Liver (tissue), 10 donors: ENCODE measurements at places on chromosomes 13 and 19.

DNA sequence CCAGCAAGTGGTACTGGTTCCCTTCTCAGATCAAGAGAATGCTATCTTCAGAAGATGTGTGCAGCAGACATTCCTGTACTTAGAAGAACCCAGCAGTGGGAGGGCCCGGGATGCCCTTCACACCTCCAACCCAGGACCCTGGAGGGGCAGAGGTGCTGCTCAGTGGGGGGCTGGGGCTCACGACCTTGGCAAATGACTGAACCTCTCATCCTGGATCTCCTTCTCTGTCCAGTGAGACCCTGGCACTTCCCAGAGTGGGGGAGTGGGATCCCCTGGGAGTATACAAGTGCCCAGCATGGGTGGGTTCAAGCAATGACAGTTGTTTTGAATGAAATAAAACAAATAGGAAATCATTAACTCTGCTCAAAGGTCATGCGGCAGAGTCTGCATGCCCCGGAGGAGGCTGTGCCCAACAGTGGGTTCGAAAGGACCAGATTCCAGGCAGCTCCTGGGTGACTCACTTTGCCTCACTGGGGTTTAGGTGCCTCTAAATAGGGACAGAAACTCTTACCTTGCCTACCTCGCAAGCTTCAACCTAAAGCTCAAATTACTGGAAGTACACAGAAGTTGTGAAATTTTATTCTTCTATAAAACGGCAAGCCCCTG is 26.9 kb downstream of the GGACT start:
- no peak for DNase-seq

- no peak for DNase-seq
Observed at GRCh38 chr13:72146816-72147215, 279.8 kb upstream of the DACH1 start.

DNA sequence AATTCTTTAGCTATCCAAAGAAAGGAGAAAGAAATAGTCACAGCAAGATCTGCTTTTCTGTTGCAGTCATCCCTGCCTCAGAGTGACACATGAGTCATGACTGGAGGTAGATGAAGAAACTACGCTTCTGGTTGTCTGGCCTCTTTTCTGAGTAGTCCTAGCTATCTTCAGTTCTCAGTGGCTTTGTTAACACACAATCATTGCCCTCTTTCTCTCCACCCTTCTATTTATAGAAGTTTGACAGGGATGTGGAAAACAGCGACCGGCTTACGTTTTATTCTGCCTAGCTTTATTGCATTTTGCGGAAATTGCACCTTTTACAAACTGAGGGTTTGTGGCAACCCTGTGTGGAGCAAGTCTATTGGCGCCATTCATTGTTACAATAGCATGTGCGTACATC is 26.7 kb downstream of the SPATA13 start:
- no peak for DNase-seq

DNA sequence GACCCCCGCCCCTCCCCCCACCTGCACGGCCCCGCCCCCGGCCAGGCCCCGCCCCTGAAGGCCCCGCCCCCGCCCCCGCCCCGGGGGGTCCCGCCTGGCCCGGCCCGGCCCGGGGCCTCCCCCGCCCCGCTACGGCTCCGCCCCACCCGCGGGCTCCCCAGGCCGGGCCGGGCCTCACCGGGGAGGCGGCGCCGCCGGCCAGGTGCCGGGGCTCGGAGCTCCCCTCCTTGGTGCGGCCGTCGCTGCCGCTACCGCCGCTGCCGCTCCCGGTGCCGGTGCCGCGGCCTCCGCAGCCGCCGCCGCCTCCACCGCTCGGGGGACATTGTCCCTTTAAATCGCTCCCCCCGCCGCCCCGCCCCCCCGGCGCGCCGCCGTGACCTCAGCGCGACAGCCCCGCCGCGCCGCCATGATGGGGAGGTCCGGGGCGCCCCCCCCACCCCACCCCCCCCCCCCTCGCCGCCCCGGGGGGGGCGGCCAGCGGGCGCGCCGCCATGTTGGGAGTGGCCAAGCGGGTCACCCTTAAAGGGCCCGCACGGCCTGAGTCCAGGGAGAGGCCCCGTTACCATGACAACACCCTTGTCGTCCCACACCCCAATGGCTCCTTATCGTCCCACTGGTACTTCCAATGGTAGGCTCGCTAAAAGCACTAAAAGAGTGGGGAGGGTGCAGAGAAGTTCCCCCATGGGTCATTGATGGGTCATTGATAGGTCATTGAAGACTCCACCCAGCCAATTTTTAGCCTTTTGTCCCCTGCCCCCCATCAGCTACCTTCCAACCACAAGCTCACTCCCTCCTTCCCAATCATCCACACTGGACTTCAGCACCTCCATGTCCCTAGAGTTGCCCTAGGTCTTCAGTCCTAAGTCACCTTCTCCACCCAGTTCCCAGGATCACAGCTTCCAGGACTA is at the start of gene WIZ:
Gene WIZ (minus strand): TSS at position 337 of the 908 bp plus-strand sequence. CDS start 1,649 bp downstream, outside the sequence.
- DNase-seq = peak; percentile 89

- no peak for DNase-seq
Observed at GRCh38 chr19:3855320-3855719, 13.5 kb downstream of the ZFR2 start.

GRCh38 chr13:36163809-36164308 is 32.7 kb upstream of the DCLK1 start:
- no peak for DNase-seq

DNA sequence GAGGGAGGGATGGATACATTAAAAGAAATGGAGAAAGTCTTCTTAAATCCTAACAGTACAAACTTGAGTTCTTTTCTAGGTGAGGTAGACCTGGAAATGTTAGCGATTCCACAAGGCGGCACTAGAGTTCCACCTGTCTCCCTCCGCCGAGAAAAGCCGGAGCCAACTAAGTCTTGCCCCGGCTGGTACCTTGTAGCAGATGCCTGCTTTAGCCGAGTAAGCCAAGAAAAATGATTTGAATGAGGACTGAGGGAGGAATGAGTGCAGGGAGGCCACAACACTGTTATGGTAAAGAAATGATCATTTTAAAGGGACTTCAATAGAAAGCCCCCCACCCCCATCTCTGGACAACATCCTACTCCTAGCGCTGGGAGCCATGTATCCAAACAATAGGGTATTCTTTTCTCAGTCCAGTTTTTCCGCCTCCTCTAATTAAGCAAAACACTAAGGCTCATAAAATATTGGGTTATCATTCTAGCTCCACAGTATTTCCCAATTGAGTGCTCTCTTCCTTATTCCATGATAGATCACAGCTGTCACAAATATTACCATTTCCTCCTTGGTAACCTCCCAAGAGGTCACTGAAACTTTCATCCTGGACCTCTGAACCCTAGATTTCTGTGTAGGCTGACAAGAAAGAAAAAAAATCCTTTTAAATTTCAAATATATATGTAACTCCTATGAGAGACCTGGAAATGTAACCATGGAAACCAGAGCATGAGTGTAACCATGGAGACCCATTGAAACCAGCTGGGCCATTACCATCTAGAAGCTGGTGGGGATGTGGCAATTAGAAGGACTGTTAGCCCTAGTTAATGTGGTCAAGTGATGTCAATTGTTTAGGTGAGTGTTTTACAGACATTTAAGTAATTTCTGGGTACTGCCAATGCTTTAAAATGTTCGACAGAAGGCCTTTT is 58.3 kb downstream of the GPALPP1 start:
- peak; percentile 73 for DNase-seq

- no peak for DNase-seq
Observed at GRCh38 chr19:17951990-17952976, 14.6 kb upstream of the KCNN1 start.

GRCh38 chr13:48234566-48235340 is 1.7 kb downstream of the ITM2B start:
- DNase-seq = no peak

DNA sequence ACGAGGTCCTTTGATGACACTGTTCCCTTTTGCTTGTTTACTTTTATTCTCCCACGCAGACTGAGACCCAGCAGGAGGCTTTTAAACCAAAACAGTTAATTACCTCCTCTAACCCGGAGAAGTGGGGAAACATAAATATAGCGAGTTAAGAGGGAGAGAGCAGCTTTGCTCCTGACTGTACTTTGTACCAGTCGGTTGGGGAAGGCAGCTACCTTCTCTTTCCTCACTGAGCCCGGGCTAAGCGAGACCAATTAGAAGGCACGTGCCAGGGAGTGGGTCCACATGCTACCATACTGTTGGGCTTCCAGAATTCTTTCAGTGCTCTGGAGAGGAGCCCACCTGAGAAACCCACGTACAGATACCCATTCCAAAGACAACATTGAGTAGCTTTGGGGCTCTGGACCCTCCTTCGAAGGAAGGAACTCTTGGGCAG is 124.2 kb downstream of the ZIC5 start:
- DNase-seq = no peak

- no peak for DNase-seq
Observed at GRCh38 chr13:46149272-46150133, 32.5 kb downstream of the LCP1 start.

DNA sequence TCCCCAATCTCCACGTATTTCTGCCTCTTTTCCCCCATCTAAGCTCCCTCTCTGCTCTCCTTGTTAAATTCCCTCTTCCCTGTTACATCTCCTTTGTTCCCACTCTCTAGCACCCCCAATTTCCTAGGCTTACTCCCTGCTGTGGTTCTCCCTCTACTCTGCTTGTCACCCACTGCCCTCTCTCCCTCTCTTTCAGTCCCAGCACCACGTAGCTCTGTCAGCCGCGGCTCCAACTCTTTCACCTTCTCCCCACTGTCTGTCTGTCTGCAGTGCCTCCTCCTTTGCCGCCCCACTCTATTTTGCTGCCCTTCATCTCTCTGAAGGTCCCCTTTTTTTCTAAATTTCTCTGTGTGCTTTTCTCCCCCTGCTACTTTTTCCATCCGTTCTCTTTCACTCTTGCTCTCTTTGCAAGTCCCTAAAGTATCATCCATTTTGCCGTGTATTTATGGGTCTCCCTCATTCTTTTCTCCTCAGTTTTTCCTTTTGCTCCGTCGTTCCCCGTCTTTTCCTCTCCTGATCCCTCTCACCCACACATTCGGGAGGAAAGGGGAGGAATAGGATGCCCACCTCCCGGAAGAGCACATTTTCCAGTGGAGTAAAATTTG is 937 bp downstream of the ZNF841 start:
- no peak for DNase-seq

GRCh38 chr19:15101479-15102082 is 5.6 kb upstream of the SYDE1 start:
- DNase-seq = peak; percentile 61

GRCh38 chr13:35354882-35355281 is 121.6 kb downstream of the MAB21L1 start:
- DNase-seq = no peak

- no peak for DNase-seq
Observed at GRCh38 chr19:55980415-55980814, 6.2 kb upstream of the NLRP5 start.

DNA sequence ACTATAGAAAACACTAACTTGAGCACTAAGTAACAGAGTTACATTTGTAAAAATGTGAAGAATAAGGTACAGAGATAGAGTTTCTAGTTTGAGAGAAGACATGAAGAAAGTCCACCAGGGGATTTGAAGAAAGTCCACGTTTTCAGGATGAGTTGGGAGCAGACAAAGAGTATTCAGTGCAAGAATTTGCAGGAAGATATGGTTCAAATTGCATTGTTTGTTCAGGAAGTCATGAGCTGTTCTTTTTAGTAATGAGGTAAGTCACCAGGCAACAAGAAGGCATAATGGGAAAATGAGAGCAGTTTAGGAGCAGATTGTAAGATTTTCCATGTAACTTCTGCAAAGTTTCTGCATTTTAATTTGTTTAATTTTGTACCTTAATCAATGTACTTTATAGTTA is 618.0 kb downstream of the DACH1 start:
- no peak for DNase-seq

- DNase-seq = no peak
Observed at GRCh38 chr13:59332966-59333365, 830.8 kb downstream of the DIAPH3 start.

DNA sequence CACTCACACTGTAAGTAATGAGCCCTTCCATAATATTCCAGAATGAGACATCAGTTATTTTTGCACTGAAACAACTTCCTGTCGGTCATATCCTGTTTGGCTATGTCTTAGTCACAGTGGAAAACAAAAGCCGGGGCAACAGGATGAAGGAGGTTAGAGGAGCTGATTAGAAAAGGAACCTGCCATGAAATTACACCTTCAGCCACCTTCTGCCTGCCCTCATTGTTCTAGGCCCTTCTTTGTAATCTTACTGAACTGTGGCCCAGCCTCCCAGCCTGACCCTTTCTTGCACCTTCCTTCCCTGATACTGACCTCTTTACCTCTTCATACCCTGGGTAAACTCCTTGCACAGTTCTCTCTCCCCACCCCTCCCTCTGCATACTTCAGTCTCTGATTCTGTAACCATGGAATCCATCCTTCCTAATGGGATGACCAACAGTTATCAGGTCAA is 67.3 kb downstream of the DOCK9 start:
- no peak for DNase-seq

- DNase-seq = no peak
Observed at GRCh38 chr13:89936256-89936655, 1411.2 kb upstream of the MIR17HG start.

- no peak for DNase-seq
Observed at GRCh38 chr19:51012661-51013190, 6.8 kb downstream of the KLK10 start.

- no peak for DNase-seq
Observed at GRCh38 chr13:32176696-32177095, 138.5 kb downstream of the ZAR1L start.

GRCh38 chr19:45321848-45322247 is 827 bp downstream of the CKM start:
- DNase-seq = no peak

- DNase-seq = no peak
Observed at GRCh38 chr13:92433963-92434362, 792.6 kb upstream of the GPC6 start.

- DNase-seq = no peak
Observed at GRCh38 chr13:78602561-78603239, 652 bp downstream of the POU4F1 start.

DNA sequence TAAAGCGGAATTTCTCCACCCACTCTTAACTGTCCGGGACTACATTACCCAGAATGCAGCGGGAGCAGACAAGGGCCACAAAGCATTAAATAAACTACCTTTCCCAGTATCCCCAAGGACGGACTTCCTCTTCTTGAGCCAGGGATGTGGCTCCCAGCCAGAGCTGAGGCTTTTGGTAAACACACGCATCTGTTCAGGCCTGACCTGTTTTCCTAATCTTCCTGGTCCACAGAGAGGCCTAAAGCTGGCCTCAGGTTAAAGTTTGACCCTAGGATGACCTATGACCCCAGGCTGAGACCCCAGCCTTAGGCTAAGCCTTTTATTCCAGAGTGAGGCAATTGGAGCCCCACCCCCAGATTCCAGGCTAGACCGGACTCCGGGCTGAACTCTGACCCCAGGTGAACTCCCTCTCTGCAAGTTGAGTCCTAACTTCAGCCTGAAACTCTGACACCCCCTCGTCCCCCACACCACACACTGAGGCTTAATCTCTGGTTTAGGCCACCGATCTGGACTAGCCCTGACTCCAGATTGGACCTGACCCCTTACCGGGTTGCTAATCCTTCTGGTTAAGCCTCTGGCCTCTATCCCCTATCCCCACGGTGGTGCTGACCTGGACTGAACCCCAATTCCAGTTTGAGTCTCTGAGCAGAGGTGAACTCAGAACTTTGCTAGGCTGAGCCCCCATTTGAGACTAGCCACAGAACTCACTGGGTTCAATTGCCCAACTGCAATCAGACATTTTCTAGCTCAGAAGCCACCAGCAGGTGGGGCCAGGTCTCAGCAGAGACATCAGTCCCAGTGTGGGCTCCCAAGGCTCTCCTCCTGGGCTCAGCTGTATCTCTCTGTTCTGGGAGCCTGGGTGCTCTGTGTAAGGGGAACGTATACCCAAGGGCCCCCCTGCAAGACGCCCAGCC is 750 bp upstream of the GPR108 start:
- peak; percentile 63 for DNase-seq

GRCh38 chr19:7230826-7231225 is 63.4 kb downstream of the INSR start:
- no peak for DNase-seq

GRCh38 chr19:49857061-49857837 is 6.3 kb downstream of the PTOV1 start:
- no peak for DNase-seq
